ENCODE measurements at places on chromosomes 3 and 15.

DNA sequence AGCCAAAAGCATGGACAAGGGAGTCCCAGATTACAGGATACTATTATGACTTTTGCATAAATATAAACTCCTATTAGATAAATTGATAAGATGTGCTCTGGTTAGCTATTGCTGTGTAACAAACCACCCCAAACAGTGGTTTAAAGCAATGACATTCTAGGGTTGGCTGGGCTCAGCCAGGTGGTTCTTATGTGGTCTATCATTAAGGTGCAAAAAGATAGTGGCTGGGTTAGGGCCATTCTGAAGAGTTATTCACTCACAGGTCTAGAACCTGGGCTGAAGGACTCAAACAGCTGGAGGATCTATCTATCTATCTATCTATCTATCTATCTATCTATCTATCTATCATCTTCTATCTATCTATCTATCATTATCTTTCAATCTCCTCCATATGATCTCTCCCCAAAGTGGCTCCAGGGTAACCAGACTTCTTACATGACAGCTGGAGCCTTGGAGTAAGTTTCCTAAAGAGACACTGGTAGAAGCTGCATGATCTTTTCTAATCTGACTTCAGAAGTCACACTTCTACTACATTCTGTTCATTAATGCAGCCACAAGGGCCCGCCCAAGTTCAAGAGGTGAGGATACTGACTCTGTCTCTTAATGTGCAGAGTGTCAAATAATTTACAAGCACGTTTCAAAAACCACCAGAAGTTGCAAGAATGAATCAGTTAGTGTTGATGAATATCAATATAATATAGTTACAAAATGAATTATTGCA, 74.9 kb upstream of the XCR1 start:
- DNase-seq: no peak

DNA sequence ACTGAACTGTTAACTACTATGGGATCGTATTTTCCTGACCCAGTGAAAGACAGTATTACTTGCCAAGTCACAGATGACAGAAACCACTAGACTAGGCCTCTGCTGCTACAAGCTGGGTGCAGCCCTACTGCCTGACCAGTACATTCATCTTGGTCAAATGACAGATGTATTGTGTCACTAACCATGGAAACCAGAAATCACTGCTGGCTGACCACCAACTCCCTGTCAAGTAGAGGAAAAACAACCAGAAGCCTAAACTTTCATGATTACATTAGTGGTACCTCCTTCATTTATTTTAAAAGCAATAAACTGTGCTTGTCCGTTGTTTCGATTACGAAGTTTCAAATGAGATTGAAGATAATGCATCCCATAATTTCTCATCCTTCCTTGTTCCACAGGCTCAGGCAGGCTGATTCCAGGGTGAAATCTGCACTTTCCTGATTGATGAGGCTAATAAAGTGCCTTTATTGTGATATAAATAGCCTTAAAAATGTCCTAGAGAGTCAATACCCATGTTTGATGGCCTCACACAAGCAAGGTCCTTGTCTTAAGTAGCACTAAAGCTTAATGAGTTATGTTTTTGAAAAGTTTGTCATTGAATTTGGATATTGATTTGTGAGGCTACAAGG, 309.7 kb downstream of the LSAMP start:
- DNase-seq: no peak

DNA sequence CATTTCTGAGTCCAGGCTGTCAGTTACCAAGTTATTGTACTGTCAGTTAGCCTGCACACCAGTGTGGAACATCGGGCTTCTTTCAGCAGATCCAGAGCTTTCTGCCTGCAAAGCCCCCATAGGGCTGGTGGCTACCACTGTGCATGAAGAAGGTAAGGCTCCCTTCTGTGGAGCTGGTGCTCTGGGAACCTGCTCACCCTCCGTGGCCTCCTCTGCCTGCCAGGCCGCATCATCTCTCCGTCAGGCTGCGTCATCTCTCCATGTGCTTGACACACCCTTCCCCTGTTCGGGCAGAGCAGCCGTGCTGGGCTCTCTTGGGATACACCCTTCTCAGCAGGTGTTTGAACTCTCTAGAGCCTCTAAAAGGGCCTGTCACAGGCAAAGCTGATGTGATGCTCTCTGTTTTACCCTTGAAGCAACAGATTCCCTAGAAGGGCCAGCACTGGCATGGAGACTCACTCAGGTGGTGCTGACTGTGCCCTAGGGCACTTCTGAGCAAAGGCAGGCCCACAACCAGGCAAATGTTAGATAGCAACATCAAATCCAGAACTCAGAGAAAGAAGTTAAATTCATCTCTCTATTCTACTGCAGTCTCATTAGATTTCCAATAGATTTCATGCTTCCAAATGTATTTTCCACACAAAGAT, 261.1 kb downstream of the EPHB1 start:
- no peak for DNase-seq

GRCh38 chr15:100663086-100663914, 60.9 kb downstream of the ASB7 start:
- no peak for DNase-seq

DNA sequence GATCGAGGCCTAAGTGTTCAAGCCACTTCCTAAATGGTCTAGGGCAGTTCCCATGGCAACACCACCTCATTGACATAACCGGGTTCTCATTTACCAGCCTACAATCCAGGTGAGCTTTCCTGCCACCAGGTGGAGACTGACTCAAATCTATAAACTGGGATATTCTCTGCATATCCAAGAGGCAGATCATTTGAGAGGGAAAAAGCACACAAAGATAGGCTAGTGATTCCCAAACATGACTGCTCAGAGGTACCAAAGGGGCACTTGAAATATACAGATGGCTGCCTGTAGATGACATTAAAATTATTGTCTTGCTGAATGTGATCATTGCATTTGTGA, 141.3 kb upstream of the PROK2 start:
- DNase-seq: no peak
